ENCODE measurements at places on chromosomes 6 and 20.

DNA sequence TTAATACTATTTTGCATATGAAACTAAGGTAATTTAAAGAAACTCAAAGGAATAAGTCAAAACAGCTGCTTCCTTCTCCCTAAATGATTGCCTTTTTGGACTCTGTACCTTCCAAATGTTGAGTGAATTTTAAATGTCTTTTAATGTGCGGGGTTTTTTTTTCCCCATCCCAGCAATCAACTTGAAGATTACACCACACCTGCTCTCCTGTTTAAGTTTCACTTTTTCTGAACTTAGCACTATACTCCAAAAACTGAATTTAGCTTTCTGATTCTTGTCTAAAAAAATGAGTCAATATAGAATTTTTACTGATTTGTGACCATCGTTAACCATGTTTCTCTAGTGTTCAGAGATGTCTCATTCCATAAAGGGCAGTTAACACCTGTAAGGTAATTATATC lies 220.8 kb upstream of the THEMIS start:
- no peak for DNase-seq

DNA sequence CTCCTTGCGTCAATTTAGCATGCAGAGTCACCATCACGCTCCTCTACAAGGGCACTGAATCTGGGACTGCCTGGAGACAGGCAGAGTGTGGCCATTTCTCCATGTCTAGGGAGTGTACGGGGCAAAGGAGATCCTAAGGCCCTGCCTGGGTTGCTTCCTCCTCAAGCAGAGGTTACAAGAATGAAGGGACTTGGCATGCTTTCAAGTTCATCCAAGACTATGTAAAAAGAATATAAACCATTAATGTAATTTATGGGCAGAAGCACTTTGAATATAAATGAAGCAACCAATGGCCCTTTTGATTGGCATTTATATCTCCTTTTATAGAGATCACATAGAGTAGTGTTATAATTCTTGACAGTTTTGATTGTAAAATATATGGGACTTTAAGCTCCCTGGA lies 137.5 kb downstream of the BTBD3 start:
- no peak for DNase-seq

DNA sequence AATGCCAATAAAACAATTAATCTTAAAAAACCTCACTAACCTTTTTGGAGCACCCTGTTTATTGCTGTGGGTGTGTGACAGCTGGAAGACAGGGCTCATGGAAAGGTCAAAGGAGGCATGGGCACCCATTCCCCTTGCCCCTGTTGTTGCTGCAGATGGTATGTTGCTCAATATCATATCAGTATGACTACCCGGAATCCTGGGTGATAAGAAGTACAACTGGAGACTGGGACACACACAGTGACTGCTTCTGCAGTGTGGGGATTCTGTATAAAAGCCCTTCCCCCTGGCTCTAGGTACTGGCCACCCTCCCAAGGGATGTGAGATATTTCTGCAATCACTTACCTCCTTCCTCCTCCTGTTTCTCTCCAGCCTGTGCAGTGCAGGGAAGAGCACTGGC lies 47.3 kb upstream of the IL20RA start:
- no peak for DNase-seq

DNA sequence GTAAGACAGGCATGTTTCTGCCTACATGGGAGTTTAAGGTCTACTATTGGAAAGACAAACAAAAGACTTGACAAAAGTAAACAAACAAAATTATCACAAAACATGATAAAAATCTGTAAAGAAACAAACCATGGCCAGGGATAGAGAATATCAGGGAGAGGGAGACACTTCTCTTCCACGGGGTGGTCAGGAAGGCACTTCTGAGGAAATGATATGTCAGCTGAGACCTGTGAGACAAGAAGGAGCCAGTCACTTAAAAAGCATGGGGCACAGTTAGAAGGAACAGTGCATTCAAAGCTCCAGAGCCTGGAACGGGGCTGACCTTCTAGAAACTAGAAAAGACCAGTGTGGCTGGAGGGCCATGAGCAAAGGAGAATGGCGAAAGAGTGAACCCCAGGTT lies 35.1 kb upstream of the SLC16A10 start:
- DNase-seq, result no peak

GRCh38 chr6:127860723-127861122 lies 40.1 kb downstream of the THEMIS start:
- no peak for DNase-seq

GRCh38 chr6:9540534-9541126 lies 874.2 kb downstream of the TFAP2A start:
- DNase-seq, result no peak

GRCh38 chr6:31592396-31592771 lies 422 bp downstream of the NCR3 start:
- no peak for DNase-seq

DNA sequence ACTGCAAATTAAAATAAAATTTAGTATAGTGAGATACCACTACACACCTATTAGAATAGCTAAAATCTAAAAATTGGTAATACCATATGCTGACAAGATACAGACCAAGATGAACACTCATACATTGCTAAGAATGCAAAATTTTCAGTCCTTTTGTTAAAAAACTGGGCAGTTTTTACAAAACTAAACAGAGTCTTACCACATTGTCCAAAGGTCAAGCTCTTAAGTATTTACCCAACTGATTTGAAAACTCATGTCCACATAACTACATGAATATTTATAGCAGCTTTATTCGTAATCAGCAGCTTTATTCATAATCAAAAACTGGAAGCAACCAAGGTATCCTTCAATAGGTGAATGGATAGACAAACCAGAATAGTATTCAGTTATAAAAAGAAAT lies 10.0 kb downstream of the POLR3F start:
- DNase-seq, result no peak

- DNase-seq, result no peak
Measured at GRCh38 chr6:54595844-54596243, 250.7 kb upstream of the FAM83B start.

DNA sequence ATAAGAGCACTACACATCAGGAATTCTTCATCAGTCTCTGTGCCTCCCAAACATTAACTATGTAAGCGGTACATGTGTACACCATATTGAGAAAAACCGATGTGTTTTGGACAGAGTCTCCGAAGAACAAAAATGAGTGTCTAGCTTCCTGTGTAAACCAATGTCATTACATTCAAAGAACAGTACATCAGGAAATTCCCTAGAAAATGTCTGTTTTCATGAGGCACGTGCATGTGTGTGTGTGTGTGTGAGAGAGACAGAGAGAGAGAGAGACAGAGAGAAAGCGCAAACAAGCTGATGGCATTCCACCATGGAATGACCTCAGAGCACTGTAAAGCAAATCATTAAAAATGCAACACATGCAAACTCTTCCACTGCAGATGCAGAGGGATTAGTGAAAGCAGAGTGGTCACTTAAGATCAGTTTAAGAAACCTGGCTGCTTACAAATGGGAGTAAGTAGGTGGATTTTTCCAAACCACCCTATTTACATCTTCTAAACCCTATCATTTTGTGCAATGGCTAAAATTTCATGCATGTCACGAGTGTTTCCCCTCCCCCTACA lies 133.9 kb downstream of the HIVEP2 start:
- DNase-seq, result no peak

- no peak for DNase-seq
Measured at GRCh38 chr6:74574794-74575193, 631.1 kb downstream of the COL12A1 start.

GRCh38 chr20:58179432-58180099 lies 48.9 kb downstream of the ANKRD60 start:
- peak; percentile 51 for DNase-seq

DNA sequence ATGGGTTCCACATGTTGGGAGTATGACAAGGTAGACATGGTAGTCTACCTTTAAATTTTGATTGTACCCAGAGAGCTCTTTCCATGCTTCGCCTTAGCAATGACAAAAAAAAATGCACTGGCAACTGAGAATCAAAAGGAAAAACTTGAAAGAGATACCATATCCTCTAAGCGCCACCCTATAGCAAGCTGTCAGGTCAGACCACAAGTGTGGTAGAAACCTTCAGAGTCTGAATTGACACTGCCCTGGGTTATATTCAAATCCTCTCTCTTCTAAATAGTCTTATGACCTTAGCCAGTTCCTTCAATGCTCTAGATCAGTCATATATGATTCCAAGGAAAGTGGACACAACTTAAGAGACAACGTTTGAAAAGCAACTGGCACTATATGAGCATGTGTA lies 45.6 kb upstream of the SMLR1 start:
- DNase-seq, result no peak

DNA sequence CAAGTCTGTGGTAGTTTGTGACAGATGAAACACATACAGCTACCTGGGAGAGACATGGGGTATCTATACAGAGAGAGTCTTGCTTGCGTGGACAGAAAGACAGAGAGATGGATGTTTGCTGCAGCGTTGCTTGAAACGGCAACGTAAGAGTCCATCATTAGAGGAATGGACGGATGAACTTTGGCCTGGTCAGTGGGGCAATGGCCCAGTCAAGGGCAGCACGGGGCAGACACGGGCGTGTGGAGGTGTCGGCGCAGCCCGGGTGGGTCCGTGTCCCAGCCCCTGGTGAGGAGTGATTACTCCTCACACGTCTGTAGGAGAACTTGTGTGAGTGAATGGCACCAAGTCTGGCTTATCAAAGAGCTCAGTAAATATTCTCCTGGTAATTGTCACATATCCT lies 21.9 kb downstream of the DACT2 start:
- no peak for DNase-seq

DNA sequence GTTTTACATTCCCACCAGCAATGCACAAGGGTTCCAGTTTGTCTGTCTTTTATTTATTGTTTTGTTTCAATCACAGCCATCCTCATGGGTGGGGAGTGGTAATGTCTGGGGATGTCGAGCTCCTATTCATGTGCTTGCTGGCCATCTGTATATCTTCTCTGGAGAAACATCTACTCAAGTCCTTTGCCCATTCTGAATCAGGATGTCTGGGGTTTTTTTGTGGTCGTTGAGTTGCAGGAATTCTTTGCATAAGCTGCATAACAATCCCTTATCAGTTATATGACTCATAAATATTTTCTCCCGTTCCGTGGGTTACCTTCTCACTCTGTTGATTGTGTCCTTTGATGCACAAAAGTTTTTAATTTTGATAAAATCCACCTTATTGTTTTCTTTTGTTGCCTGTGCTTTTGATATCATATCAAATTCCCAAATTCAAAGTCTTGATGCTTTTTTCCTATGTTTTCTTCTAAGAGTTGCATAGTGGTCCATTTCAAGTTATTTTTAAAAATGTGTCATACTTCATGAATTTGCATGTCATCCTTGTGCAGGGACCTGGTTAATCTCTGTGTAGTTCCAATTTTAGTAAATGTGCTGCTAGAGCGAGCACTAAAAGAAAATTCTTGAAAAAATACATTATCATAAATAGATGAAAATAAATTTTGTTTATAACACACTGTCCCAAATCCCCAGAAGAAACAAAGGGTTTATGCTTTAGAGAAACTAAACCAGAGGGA lies 54.9 kb upstream of the PDE10A start:
- no peak for DNase-seq

GRCh38 chr20:31712112-31712553 lies 10.5 kb downstream of the BCL2L1 start:
- no peak for DNase-seq

GRCh38 chr6:13523826-13524622 lies 36.6 kb upstream of the GFOD1 start:
- DNase-seq, result no peak

GRCh38 chr6:34095136-34095505 lies 50.8 kb downstream of the GRM4 start:
- no peak for DNase-seq

DNA sequence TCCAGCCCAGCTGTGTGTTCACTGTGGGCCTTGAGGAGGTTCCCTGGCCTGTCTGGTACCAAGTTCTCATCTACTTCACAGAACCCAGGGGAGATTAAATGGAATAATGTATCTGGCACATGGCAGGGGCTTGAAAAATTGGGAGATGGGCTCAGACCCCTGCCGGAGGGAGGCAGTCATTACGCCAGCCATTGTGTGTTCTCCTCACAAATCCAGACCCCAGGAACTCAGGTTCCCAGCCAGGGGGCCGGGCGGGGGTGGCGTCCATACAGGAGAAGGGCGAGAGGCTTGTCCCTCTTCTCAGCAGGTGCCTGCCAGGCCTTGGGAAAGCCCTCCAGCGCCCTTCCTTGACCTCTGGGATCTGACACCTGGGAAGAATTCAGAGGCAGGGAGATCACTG lies 8.1 kb downstream of the NOL4L start:
- no peak for DNase-seq

GRCh38 chr6:17986656-17987446 lies 584 bp downstream of the KIF13A start:
- DNase-seq, result no peak

- no peak for DNase-seq
Measured at GRCh38 chr6:49979584-49979983, 10.2 kb upstream of the DEFB113 start.

GRCh38 chr6:100322886-100323285 lies 141.8 kb downstream of the SIM1 start:
- no peak for DNase-seq

DNA sequence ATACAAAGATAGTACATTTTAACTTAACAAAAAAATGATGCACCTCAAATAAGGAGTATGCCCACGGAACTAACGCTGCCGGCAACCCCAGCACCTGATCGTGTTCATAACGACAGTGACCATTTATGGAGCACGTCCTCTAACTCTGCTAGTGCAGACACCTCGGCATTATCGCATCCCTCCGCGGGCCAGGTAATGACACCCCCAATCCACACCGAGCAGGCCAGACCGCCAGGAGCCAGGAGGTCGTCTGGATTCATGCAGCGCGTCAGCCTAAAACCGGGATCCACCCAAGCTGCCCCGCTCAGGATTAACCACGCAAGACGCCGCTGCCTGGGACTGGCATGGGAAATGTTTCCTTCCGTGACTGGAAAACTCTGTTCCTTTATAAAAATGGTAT lies 34.1 kb downstream of the DACT2 start:
- no peak for DNase-seq

DNA sequence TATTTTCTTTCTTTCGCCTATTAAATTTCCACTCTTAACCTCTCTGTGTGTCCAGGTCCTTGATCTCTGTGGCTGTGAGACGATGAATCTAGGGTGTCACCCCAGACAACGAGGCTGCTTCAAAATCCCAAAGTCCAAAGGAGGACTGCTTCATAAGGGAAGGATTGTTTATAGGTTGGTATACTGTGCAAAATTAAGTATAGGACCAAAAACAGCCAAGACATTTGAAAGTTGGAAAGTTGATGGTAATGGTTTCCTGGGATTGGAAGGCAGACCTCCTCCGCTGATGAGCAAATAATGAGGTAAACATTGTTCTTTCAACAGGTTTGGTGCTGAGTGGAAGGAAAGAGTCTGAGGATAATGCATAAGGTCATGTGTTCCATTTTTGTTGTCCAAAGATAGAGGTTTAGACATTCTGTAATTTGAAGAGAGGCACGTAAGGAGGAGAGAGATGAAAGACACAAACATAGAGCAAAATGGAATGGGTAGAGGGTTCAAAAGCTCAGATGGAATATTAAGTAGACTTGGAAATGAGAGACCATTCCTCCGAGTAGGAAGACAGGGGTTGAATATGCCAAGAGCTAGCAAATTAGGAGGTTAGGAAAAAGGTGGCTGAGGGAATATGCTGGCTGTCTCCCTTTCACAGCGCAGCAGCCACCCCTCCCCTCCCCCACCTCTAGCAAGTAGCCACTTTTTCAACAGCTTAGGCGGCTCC lies 24.8 kb downstream of the ZNF311 start:
- no peak for DNase-seq
